CD4-positive, alpha-beta T cell treated with Interleukin-17A for 1 hour (primary cell): ENCODE measurements at places on chromosomes 5 and 9.

GRCh38 chr5:95664204-95664786 is 17.7 kb downstream of the RFESD start:
- DNase-seq, result peak; percentile 59

DNA sequence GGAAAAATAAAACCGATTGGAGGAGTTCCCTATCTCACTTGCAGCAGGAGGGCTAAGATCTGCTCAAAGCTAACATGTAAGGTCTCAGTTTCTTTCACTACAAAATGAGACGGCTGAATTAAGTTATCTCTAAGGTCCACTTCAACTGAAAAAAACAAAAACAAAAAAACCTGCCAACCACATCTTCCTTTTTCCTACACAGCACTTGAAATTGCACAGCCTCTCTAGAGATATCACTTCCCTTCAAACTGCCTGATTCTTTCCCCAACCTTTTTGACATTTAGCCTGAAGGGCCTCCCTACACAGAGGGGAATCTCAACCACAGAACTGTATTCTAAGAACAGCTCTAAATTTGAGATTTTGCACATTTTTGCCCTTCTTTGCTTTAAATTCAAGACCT is 227.9 kb upstream of the TARS1 start:
- DNase-seq, result no peak

GRCh38 chr9:37776328-37776727 is 8.5 kb downstream of the EXOSC3 start:
- DNase-seq, result no peak

GRCh38 chr5:55600086-55600485 is 65.3 kb upstream of the PLPP1 start:
- DNase-seq, result no peak

DNA sequence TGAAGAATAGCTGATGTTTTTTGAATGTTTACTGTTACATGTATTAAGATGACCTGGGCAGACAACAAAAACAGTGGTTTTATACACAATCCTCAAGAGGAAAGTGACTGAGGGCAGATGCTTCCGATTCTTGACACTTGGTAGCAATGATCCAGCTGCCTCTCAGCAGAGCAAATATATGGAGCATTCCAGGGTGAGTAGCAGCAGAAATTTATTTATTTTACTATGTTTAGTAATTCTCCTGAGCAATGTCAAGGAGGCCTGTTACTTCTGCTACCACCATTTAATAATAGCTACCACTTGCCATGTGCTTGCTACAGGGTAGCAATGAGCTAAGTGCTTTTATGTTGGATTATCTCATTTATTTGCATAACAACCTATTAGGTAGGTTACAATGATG is 69.1 kb upstream of the NR3C1 start:
- no peak for DNase-seq

DNA sequence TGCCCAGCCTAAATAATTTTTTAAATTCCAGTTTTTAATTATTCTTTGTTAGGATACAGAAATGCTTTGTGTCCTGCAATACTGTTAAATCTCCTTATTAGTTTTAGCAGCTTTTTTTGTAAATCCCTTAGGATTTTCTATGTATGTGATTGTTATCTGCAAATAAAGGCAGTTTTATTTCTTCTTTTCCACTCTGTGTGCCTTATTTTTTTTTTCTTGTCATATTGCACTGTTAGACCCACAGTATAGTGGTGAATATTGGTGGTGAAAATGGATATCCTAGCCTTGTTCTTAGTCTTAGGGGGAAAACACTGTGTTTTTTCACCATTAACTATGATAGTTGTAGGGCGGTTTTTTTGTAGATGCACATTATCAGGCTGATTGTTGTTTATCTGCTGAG is 11.3 kb upstream of the KIAA1958 start:
- DNase-seq, result no peak

GRCh38 chr9:135882011-135882410 is 25.3 kb downstream of the CAMSAP1 start:
- no peak for DNase-seq

GRCh38 chr9:91291866-91292265 is 69.9 kb downstream of the AUH start:
- no peak for DNase-seq

GRCh38 chr5:169999621-170000020 is 19.3 kb upstream of the INSYN2B start:
- no peak for DNase-seq

DNA sequence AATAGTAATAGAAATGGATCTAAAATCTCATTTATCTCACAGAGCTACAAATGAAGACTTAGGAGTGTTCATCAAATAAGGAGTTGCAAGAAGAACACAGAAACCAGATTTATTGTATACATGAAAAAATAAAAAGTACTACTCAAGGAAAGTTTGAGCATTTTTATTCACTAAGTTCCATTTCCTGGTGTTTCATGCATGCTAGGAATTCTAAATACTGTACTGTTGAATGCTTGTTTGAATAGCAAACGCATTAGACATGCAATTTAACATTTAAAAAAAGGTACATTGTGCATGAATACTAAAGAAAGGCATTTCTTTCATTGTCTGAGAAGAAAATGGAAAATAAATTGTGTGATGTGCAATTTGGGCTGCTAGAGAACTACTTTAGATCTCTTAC is 52.1 kb downstream of the C6 start:
- DNase-seq, result no peak

GRCh38 chr9:2602704-2603116 is 18.9 kb upstream of the VLDLR start:
- DNase-seq, result no peak

GRCh38 chr5:133773247-133774202 is 161.2 kb upstream of the FSTL4 start:
- DNase-seq, result no peak

DNA sequence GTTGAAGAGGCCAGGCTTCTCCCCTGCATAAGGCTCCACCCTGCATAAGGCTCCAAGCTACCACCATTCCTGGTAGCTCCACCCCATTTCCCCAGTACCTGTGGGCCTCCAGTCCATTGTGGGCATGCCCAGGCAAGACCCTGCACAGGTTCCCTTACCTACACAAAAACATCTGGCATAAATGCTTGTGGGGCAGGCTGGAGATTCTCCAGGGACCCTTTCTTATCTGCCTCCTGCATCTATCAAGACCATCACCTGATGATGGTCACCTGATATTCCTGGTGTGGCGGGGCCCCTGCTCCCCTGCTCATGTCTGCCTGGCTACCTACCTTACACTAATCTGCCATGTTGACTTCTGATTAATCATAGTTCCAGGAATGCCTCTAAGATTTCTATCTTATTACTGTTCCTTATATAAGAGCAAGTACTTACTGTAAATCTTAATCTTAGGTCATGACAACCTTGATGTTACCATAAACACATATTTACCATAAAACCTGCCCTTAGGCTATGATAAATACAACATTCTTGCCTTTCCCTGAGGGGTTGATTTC is 41.0 kb downstream of the FGD3 start:
- no peak for DNase-seq

- no peak for DNase-seq
Observed at GRCh38 chr9:89725271-89725670, 120.5 kb downstream of the GADD45G start.

DNA sequence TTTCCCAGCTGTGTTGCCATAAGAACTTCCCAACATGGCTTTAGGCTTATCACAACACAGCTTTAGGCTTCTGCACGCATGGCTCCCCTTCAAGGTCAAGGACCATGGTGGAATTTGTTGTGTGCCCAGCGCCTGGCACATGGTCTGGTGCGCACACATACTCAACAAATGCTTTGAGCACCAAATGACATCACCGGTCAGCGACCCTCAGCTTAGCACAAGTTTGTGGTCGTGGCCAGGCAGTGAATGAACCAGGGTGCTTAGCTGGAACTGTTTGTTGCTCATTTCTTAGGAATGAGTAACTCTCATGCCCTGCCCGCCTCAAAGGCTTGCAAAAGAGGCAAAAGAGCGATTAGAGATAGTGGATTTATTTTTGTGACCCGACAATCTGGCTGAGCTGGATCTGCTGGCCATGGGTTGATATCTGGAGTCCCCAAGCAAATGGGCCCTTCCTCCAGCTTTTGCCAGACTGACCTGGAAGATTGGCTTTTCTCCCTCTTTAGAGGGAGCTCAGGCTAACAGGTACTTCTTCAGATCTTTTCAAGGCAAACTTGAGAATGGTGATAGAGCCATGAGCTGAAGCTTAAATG is 58.9 kb downstream of the DAP start:
- DNase-seq, result no peak

- DNase-seq, result no peak
Observed at GRCh38 chr5:139341187-139341688, 416 bp upstream of the PAIP2 start.

- DNase-seq, result no peak
Observed at GRCh38 chr9:86644675-86645034, 290.4 kb upstream of the TUT7 start.

DNA sequence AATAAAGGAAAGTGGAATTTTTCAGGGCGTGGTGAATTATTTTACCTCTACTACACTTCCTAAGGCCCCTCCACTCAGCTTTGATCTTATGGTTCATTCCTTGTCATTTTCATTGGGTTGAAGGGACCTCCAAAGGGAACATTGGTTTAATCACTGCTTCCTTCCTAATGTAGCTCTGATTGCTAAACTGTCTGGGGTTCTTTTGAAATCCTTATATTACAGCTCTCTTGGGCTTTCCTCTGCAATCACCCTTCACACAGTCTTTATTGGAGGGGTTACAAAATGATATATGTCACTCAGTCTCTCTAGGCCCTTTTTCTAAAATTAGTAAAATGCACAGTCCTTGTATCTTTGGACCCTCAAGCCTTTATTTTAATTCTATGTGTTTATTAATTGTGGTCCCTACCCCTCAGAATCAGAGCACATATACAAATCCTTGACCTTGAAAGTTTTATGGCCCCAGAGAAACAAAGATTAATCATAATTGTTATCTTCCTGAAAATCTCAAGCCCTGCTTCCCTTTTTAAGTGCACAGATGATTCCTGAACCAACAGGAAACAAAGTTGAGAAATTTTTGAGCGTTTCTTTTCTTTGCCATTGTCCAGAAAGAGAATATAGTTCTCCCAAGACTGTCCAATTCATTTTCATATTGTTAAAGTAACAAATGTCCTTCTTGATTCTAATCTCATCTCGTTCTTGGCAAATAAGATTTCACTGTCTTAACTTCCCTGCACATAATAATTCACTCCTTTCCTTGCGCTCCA is 330.0 kb downstream of the ARRDC3 start:
- DNase-seq, result no peak

GRCh38 chr9:129102791-129103594 is 7.6 kb downstream of the CRAT start:
- DNase-seq, result peak; percentile 9
